T follicular helper cell (primary cell): ENCODE measurements at places on chromosomes 2 and 18.
A peak's percentile ranks its signal among the peaks of the same experiment; 100 is the strongest.

DNA sequence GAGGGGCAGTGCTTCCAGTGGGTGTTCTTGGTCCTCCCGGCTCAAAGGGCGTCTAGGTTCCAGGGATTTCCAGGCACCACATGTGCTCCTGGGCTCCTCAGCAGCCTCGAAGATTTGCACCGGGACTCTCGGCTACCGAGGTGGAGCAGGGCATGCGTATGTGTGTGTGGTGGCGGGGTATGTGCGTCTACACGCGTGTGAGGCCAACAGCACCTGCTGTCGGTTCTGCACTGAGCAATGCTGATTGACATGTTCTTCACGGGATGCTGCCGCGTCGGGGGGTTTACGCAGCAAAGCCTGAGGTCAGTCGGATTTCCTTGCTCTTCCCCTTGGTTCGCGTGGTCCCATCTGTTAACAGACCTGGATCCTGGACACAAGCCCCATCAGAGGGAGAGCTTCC, 119.8 kb downstream of the NDUFA10 start:
- no peak for DNase-seq

- no peak for DNase-seq
Measured at GRCh38 chr2:151029406-151030157, 232.1 kb downstream of the RBM43 start.

- no peak for DNase-seq
Measured at GRCh38 chr2:53129851-53130250, 637.8 kb upstream of the CHAC2 start.

GRCh38 chr2:70728128-70728527, 39.9 kb downstream of the ADD2 start:
- DNase-seq, result no peak

DNA sequence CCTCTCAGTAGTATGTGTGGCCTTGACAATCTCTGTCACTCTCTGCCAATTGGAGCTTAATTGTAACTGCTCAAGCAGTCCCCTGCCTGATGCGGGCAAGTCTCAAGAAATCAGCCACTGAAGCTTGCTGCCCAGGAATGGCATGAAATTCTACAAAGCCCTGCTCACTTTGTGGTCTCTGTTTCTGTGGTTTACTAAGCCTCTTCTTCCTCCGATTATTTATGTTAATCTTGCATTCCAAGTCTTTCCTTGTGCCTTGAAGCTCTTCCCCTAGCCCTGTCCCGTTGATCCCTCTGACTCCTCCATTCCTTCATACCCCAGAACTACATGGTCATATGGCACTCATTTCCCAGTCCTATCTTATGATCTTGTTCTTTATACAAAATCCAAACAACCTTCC, 489.3 kb upstream of the CHST9 start:
- no peak for DNase-seq

- no peak for DNase-seq
Measured at GRCh38 chr2:174072069-174072468, 106.9 kb upstream of the SP3 start.

DNA sequence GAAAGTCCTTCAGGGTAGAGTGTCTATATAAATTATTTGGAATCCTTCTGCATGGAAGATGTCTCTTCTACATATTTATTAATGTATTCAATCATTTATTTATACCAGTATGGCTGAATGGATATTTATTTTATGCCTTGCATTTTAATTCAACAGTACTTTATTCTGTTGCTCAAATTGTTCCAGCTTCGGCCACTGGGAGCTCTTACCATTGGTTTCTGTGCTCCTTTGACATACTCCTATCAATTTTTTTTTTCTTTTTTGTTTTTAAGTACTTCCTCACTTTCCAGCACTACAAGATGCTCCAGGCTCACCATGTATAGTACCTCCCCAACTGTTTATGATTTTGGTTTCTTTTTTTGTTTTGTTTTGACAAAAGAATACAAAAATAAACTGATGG, 39.4 kb upstream of the WIPF1 start:
- no peak for DNase-seq

GRCh38 chr2:162261032-162261945, 18.0 kb upstream of the FAP start:
- no peak for DNase-seq

- no peak for DNase-seq
Measured at GRCh38 chr2:95231723-95232122, 24.4 kb downstream of the ZNF892 start.

GRCh38 chr2:174846941-174847938, 83.0 kb upstream of the CHRNA1 start:
- no peak for DNase-seq

- no peak for DNase-seq
Measured at GRCh38 chr18:28208268-28208667, 31.3 kb upstream of the CDH2 start.

- no peak for DNase-seq
Measured at GRCh38 chr18:77567205-77567604, 317.6 kb downstream of the GALR1 start.

- no peak for DNase-seq
Measured at GRCh38 chr2:100544911-100545596, 17.7 kb upstream of the PDCL3 start.

DNA sequence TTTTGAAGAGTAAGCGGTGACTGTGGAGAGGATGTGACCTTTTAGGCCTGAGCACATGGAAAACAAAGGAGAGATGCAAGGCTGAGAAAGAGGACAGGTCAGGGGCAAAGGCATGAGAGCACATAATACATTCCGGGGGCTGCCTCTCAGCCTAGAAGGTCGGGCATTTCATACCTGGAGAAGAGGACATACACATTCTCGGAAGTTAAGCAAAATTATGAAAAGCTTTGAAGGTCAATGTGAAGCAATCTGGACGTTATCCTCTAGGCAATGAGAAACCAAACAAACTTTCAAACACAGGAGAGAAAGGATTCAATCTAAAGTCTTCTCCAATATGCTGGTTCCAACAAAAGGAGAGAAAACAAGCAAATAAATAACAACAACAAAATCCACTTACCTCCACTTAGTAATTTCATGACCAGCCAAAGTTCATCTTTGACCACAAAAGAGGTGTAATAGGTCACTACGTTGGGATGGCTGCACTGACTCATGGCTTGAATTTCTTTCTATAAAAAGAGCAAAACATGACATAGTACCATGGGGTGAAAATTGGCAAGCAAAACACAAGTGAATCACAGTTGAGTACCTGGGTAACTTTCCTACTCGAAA, 80.4 kb downstream of the STK39 start:
- no peak for DNase-seq

- DNase-seq, result no peak
Measured at GRCh38 chr18:50644146-50644545, 84.3 kb downstream of the MAPK4 start.

DNA sequence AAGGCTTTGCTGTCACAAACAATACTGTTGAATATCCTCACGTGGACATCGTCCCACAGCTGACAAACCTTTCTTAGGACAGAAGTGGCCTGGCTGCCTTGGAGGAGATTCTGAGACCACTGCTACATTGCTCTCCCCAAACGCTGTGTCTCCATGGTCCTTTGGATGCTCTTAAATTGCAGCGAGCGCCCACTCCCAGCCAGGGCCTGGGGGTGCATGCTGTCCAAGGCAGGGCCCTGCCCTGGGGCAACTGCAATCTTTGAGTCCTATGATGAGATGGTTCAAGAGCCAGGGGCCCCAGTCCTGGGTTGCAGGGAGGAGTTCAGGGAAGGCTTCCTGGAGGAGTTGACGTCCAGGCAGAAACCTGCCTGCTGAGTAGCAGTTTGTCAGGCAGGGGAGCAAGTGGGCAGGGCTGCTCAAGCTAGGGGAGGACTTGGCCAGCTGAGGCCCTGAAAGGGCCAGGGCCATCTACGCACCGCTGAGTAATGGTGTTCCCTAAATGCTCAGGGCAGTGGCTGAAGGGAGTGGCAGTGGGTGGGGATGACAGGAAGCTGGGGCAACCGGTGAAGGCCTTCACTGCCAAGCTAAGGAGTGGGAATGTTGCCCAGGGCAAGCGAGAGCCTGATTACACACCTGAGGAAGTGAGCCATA, 10.8 kb upstream of the SDC1 start:
- no peak for DNase-seq

- DNase-seq, result no peak
Measured at GRCh38 chr2:239386872-239387445, 13.9 kb downstream of the HDAC4 start.

- no peak for DNase-seq
Measured at GRCh38 chr2:22697054-22697788, 687.8 kb upstream of the KLHL29 start.

DNA sequence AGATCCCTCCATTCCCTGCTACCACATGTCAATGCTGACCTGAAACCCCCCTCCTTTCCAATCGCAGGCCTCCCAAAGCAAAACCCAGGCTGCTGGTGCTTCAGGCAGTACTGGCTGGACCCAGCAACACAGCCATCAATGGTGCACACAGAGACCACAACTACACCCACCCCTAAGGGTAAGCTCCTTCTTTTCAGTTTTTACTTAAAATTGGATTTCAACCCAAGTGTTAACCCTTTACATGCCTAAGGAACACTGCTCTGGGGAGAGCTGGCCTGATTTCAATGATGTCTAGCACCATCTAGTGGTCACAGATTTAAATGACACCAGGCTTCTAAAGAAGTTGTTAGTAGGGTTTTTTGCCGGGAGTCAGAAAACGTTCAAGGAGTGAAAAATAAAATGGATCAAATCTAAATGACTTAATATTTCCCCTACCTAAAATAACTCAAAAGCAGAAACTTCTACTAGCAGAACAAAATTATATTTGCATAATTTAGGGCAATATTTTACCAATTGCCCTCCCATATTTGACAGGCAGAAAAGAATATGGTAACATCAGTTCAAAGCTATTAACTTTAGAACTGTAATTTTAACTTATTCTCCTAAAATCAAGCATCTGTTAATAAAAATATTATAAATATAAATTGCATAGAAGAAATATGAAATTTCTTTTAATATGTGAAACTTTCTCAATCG, 24.6 kb downstream of the FECH start:
- peak; percentile 4 for DNase-seq

DNA sequence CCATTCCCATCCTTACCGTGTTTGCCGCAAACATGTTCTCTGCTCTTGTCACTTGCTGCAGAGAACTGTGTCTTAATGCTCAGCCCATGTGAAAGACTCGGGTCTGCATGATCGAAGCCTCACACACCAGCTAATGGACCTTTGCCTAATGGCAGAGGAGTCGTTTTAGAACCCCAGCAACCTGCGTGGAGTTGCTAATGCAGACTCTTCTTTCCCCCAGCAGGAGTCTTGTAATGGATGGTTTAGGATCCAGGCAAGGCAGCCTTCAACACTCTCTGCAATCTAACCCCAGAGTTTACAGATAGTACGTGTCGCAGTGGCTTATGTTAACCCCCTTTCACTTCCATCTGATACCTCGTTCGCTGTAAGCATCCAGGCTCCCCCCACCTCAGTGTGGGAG, 316.4 kb downstream of the AGAP1 start:
- no peak for DNase-seq

DNA sequence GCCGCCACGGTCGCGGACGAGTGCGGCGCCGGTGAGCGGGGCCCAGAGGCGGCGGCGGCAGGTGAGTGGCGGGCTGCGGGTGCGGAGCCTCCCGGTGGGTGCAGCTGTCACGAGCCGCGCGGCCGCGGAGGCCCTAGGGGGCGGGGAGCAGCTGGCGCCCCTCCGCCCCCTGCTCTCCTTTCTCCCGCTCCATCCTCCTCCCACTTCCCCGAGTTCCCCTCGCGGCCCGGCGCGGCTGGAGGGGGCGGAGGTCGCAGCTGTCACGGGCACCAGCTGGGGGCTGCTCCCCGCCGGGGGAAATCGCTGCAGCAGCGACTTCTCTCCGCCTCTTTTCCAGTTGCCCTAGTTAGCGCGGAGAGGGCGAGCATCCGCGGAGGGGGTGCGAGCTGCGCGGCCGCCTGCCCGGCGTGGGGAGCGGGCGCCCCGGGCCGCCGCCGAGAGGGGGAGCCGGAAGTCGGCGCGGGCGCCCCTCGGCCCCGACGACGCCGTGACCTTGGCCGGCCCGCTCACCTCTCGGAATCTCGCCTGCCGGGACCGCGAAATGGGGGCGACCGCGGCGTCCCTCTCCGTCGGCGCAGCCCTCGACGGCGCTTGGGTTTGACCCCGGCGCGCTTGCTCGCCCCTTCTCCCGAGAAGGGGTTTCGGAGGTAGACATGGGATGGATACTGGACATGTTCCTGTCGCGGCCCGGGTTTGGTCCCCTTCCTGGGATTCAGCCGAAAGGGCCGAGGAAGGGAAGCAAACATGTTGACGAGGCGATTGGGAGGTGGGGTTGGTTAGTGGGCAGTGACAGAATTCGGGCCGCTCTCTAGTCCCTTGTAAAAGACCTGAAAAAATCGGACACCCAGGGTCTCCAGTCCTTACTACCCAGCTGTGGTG, 727 bp downstream of the NCOA1 start:
- peak; percentile 53 for DNase-seq

DNA sequence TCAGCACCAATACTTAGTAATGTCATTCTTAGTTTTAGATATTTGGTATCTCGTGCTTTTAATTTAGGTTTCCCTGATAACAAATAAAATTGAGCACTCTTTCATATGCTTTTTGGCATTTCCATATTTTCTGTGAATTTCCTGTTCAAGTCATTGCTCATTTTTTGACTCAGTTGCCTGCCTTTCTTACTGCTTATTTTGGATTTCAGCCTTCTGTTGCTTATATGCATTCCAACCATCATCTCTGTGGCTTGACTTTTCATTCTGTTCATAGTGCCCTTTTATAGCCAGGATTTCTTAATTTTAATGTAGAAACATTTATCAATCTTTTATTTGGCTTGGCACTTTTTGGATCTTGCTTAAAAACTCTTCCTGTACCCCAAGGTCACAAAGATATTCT, 14.5 kb upstream of the KIF3C start:
- DNase-seq, result no peak

- no peak for DNase-seq
Measured at GRCh38 chr2:205787761-205788160, 105.5 kb downstream of the NRP2 start.

GRCh38 chr2:161761160-161761559, 136.9 kb downstream of the SLC4A10 start:
- no peak for DNase-seq
